Cardiac muscle cell (in vitro differentiated cells and primary cell): ENCODE measurements at places on chromosomes 6 and 20.

GRCh38 chr6:111784433-111784832 is 88.8 kb downstream of the FYN start:
- peaks cover 3% of the 10 kb centered on the region for H3K4me1 ChIP-seq
- peak; percentile 62 for DNase-seq
- no peaks in the 10 kb centered on the region for H3K27me3 ChIP-seq
- H3K36me3 ChIP-seq: no peaks in the 10 kb centered on the region
- H3K27ac ChIP-seq: no peak overlapping the region

DNA sequence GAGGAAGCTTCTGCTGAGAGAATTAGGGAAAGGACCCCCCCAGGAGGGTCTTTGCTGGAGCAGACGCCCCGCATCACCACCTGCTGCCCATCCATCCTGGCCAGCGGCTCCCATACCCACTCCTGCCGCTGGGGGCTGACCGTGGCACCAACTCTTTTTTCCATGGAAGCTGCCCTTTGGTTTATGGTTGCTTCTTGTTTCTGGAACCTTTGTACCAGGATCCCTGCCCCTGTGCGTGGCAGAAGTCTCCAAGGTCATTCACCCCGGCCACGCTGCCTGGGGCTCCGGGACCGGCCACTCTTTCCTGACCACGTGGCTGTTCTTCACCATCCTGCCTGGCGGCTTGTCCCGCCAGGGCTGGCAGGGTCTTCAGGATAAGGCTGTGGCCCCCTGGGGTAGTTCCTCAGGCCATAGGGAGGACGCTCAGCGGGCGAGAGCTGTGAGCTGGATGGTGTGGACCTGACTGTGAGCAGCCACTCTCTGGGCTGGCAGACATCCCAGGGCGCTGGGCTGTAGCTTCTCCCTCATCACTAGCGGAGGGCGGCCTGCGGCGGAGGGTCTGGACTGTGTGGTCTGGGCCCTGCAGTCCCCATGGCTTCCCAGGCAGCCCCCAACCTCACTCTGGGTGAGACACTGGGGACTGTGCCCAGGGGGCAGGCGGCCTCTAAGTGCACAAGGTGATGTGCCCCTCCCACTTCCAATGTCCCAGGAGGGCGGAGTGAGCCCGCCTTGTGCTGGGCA is 22.8 kb upstream of the RBBP8NL start:
- no peak overlapping the region for H3K4me3 ChIP-seq
- no peaks in the 10 kb centered on the region for H3K27me3 ChIP-seq
- H3K27ac ChIP-seq: no peak overlapping the region
- no peaks in the 10 kb centered on the region for H3K36me3 ChIP-seq
- H3K4me1 ChIP-seq: peaks cover 20% of the 10 kb centered on the region

DNA sequence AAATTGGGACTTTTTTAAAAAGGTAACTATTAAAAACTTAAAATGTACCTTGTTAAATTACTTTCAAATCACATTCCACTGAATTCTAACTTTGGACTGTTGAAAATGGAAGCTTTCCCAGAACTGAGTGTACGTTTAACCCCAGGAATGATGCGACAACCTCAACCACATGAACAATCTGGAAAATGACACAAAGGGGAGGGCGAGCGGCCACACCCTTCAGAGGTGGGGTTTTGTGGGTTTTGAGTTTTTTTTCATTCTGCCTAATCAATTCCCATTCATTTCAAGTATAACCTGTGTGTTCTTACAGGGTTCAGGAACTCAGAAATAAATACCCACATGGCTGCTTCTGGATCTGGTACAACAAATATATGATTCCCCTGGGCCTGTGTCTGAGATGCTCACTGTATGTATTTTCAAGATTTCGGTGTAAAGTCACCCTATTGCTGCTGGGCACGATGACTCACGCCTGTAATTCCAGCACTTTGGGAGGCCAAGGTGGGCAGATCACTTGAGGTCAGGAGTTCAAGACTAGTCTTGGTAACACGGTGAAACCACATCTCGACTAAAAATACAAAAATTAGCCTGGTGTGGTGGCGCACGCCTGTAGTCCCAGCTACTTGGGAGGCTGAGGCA is 21.6 kb downstream of the CNKSR3 start:
- no peaks in the 10 kb centered on the region for H3K27me3 ChIP-seq
- peak; percentile 33 for DNase-seq
- H3K4me3 ChIP-seq: no peak overlapping the region
- no peaks in the 10 kb centered on the region for H3K36me3 ChIP-seq
- H3K4me1 ChIP-seq: no peaks in the 10 kb centered on the region

GRCh38 chr6:5979650-5980420 is 26.9 kb downstream of the NRN1 start:
- no peaks in the 10 kb centered on the region for H3K4me1 ChIP-seq
- no peaks in the 10 kb centered on the region for H3K36me3 ChIP-seq
- DNase-seq: peak; percentile 48

- no peak overlapping the region for H3K4me3 ChIP-seq
- no peak overlapping the region for H3K27ac ChIP-seq
- no peaks in the 10 kb centered on the region for H3K36me3 ChIP-seq
- no peaks in the 10 kb centered on the region for H3K27me3 ChIP-seq
Observed at GRCh38 chr6:82419132-82419581, 55.5 kb downstream of the TPBG start.
